ENCODE measurements at places on chromosomes 5 and 9.

DNA sequence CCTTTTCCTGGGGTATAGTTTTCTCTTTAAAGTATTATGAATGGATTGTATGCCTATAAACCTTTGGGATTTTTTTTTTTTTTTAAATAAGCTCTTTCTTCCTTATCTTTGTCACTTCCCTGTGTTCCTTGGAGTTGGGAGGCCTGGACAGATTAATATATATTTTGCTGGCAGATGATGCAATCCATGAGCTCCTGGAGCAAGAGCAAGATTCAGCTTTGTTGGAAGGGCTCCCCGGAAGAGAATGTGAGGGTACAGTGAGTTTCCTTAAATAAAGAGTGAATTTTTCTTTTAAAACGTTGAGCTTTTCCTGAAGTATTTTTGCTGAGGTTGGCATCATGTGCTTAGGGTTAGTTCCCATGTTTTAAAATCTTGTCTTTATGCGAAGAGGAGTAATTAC, 98.7 kb upstream of the SLC28A3 start:
- DNase-seq: no peak

- no peak for DNase-seq
Observed at GRCh38 chr9:135240871-135241311, 153.4 kb downstream of the OLFM1 start.

GRCh38 chr5:170151097-170151831, 45.6 kb downstream of the FOXI1 start:
- DNase-seq: no peak

DNA sequence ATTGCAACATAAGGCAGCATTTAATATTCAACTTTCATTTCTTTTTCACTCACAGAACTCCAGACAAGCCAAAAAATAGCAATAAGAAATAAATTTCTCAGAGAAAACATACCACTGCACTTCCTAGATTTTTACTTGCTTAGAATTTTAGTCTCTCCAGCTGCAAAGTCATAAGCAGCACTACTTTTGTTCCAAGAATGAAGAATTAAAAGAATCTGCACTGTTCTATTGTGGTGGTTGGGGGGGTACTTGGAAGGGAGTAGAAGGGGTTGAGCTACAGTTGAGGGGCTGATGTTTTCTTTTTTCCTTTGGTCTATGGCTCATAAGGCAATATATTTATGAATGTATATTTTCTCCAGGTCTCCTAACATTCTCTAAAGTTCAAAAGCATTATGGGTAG, 144.5 kb downstream of the KIAA0825 start:
- DNase-seq: no peak

GRCh38 chr9:121551985-121552753, 52.5 kb upstream of the GGTA1 start:
- no peak for DNase-seq

GRCh38 chr9:115099901-115100300, 18.1 kb downstream of the TNC start:
- no peak for DNase-seq

DNA sequence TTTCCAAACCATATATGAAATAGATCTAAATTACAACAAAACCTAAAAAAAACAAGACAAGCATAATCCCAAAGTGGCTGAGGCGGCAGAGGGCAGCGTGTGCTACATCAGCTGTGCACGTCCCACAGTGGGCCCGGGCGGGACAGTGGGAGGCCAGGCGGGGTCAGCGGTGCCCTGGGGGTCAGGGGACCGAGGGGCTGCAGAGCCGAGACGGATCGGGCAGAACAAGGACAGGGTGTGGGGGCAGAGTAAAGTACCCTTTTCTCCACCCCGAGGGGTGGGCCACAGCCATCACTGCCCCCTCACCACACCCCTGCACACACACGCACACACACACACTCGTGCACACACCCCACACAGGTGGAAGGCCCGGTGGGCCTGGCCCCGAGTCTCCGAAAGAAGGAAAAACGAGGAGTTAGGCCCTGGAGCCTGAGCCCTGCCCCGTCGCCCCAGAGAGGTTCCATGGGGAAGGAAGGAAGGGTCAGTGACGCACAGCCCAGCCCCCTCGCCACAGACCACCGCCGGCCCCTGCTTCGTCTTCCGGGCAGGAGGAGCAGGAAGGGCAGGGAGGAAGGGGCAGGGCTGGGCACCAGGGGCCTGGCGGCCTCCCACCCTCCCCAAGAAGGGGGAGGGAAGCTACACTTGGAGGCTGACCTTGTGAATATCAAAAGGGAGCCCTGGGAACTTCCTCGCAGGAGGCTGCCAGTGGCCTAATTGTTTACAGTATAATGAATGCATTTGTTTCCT, 49.6 kb upstream of the UBAC1 start:
- no peak for DNase-seq

DNA sequence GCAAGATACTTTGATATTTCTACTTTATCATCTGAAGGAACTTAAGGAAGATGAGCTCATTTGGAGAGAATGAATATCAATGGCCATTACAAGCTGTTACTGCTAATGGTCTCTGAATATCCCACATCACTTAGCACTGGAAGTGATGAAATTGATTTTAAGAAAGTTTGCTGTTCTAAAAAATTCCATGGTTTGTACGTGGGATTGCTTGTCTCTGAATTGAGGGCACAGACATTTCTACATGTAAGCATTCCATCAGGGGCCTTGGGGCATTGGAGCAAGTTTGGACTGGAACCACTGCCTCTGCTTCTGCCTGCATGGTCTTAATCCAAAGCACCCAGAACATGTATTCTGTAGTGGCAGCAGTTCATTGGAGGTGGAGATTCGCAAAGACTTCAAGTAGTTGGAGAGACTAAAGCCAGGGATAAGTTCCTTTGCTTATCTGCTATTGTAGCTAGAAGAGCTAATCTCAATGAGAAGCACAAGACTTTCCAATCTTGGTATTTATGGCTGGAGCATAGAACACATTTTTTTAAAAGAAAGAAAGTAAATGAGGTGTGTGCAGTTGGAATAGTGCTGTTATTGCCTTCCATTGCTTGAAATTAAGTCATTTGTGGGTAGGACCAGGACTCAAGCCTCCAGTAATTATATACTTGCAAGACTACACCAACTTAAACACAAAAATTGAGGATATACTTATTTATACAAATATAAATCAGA, 424.2 kb downstream of the SPATA31D1 start:
- DNase-seq: no peak

DNA sequence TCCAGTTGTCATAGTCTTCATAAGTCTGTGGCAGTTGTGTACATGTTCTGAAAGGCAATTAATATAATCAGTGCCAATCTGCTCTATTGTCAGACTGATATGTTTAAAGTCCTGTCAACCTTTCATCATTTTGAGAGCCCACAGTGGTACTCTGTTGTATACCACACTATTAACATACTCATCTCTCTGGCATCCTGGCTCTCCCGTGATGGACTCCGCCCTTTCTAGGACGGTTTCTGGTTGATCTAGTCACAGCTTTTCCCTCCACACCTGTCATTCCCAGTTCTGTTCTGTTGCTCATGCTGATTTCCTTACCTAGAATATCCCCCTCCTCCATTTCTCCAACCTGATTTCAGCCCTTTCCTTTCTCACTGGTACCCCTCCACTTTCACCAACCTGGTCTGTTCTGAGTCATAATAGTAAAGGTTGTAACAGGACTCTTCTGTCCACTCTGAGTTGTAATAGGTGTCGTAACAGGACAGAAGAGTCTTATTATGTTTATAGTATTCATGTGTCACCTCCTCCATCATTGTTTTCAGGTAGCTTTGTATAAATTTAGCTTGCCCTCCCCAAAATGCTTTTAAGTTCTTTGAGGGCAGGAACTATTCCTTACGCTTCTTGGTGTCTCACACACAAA, 4.1 kb downstream of the PTCD2 start:
- DNase-seq: no peak

DNA sequence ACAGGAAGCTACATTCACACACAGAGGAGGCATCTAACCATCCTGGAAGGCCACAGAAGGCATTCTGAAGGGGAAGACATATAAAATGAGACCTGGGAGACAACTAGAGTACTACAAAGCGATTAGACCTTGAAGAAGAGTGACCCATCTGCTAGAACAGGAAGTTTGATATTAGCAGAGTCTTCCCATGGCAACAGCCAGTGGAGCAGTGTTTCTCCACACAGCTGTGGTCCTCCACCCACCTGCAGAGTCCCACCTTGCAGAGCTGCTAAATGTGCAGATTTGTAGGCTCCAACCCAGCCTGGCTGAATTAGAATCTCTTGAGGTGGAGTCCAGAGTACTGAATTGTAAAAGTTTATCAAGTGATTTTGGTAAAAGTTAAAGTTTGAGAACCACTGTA, 267.0 kb downstream of the CETN3 start:
- DNase-seq: no peak

GRCh38 chr5:94849821-94850736, 231.6 kb downstream of the SLF1 start:
- no peak for DNase-seq

GRCh38 chr5:160555581-160555970, 133.9 kb downstream of the PTTG1 start:
- no peak for DNase-seq

- no peak for DNase-seq
Observed at GRCh38 chr5:133015466-133015865, 10.9 kb downstream of the ZCCHC10 start.

GRCh38 chr9:88661759-88662158, 126.8 kb downstream of the NXNL2 start:
- DNase-seq: no peak

GRCh38 chr9:115649991-115650472, 503.6 kb upstream of the PAPPA start:
- peak; percentile 32 for DNase-seq

DNA sequence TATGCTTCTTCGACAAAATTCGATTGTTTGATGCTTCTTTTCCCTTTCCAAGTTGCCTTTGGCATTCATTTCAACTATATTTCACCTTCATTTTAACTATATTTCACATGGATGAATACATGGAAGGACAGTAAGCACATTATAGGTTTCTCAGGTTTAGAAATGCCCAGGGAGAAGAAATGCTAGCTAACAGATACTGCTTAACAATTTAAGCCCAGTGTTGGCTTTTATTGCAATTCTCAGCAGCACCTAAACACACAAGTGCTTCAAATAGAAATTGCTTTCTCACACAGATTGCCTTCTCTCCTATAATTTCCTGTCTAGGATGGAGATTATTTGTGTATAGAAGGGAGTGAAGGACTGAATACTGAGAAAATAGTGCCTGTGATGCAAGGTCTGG, 30.2 kb upstream of the SMC5 start:
- no peak for DNase-seq

- DNase-seq: no peak
Observed at GRCh38 chr5:88298425-88298824, 29.8 kb upstream of the TMEM161B start.

GRCh38 chr9:20495098-20495497, 127.2 kb downstream of the MLLT3 start:
- no peak for DNase-seq

DNA sequence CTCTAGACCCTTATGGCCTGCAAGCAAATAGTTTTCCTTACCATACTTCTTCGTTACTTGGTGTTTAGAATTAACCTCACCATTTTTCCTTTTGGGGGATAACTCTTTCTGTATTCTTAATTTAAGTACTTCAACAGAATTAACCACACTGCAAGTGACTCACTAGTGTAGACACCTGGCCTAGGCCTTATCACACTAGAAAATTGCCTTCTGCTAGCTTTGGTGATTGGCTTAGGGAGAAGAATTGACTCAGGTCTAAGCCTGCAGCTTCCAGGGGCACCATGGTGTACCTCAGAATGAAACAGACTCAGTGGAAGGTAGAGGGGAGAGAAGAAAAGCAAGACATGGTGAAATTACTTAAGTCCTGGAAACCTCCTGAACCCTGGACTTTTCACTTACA, 112.8 kb upstream of the HMHB1 start:
- DNase-seq: no peak

GRCh38 chr9:248278-248961, 33.8 kb downstream of the DOCK8 start:
- DNase-seq: no peak

DNA sequence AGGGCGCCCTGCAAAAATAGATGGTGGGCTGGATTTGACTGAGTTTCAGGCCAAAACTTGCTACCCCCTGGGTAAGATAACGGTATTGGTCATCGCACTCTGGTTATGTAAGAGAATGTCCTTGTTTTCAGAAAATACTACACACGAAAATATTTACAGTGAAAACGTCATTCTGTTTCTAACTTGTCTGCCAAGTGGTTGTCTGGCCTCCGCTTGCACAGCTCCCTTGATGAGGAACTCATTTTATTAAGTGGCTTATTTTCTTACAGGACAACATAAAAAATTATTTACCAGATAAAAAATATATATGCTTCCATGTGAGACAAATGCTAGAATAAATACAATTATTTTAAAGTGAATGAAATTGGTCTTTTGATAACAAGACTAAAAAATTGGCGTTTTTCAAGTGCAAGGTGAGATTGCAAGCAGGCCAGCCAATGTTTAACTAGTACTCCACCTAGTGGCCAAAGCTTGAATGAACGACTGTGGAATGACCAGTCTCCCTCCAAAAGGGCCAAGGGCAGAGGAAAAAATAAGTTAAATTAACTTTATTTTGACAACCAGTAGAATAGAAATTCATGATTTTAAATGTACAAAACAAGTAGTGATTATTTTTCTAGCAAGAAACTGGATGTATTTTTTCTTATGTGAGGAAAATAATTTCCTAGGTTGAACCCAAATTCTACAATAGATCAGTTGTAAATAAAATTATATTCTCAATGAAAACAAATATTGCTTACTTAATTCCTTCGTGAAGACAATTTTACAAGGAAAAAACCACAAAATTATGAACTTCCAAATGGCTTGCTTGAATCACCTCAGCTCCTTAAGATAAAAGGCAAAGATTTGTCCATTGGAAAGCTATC, 93.2 kb downstream of the ZFAND5 start:
- DNase-seq: no peak

- no peak for DNase-seq
Observed at GRCh38 chr5:152288499-152288898, 116.6 kb downstream of the NMUR2 start.

GRCh38 chr9:36127652-36128244, 8.8 kb upstream of the GLIPR2 start:
- DNase-seq: no peak

- DNase-seq: no peak
Observed at GRCh38 chr5:138544181-138545134, 1.4 kb upstream of the ETF1 start.

DNA sequence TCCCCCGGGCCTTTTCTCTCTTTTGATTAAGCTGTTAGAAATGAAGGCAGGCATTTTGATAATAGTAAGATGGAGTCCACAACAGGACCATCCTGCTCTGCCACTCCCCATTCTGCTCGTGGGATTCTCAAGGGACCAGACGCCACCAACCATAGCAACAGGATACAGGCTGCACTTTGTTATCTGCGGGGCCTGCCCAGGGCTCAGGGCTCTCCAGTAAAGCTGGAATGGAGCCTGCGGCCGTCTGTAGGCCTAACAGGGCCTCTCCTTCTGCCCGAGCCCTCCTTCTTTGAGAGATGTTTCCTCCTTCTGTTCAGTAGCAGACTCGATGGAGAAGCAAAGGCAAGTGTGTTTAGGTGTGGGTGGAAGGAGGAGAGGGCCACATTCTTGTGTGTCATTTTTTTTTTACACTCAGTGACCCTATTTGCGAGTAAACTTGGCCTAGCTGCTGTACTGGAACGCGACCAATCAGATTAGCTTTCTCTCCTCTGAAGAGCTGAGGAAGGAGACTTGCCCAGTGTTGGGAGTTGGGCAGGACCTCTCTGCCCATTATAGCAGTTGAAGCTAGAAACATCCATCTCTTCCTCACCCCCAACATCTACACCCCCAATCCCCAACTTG, 8.9 kb upstream of the EPB41L4B start:
- peak; percentile 75 for DNase-seq

GRCh38 chr9:121122246-121123032, 47.7 kb downstream of the CNTRL start:
- no peak for DNase-seq
